Activated CD4-positive, alpha-beta T cell treated with anti-CD3 and anti-CD28 coated beads, Interleukin-2, amount 50 U/mL, for 48 hours (primary cell): ENCODE measurements at places on chromosomes 3 and 15.

DNA sequence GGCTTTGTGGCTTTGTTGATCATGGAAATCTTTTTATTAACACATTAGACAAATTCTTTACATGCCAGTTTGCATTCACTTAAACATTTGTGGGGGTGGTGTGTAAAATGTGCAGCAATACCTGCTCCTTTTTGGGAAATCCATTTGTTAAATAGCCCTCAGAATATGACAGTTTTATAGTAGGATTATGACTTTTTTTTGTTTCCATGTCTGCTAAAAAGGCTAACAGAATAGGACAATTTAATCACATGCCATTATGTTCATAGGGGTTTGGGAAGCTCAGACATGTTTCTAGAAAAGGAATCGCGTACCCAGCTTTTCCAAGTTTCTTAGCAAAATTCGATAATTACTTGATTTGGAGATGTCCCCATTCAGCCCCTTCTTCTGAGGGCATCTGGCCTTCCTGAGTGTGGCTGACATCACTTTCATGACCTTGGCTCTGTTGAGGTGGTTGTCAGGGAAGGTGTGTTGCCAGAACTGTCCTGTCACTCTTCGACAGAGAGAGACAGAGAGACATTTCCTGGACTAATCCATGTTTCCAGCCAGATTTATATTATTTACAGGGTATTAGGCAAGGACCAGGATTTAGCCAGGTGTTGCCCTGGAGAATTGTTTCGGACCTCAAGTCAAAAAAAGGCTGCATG lies 126.4 kb downstream of the PTPRG start:
- DNase-seq: no peak

DNA sequence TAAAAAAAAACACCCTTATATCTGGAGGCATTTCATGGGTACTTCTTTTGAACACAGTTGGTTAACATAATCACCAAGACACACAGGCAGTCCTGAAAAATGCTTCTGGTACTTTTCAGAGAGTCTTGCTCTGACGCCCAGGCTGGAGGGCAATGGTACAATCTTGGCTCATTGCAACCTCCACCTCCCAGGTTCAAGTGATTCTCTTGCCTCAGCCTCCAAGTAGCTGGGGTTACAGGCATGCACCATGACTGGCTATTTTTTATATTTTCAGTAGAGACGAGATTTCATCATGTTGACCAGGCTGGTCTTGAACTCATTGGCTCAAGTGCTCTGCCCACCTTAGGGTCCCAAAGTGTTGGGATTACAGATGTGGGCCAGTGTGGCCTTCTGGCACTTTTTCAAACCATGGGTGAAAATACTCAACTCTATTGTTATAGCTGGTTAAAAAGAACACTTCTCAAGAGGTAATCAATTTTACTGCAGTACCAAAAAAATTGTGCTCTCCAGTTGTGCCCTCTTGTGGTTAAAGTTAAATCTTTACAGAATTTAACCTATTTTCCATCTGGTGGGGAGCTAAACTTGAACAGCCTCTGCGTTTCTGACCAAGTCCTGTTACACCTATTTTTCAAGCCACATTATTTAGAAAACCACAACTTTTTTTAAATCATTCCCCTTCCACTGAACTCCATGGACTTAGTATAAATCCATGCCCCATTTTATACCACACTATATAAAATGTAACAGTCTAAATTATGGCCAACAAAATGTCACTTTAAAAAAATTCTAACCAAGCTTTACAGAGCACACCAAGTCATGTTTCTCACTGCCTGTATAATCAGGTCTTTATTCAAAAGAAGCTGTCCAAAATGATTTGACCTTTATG lies 1.2 kb upstream of the SNAPC5 start:
- no peak for DNase-seq

DNA sequence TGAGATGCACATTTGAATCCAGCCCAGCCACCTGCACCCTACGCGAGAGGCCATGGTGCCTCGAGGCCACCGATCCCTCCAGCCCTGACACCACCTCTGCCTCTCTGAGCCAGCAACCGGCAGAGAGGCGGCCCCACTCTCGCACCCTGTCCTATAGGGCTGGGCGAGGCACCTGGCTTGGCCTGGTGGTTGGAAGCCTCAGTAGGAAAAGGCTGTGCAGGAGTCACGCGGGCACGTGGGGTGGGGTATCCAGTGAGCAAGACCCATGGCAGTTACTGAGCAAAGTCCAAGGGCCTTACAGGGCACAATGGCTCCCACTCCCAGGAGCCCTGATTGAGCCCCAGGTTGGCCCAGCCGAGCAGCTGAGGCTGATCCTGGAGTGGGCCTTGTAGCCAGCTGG lies 12.4 kb upstream of the DUSP7 start:
- DNase-seq: no peak

DNA sequence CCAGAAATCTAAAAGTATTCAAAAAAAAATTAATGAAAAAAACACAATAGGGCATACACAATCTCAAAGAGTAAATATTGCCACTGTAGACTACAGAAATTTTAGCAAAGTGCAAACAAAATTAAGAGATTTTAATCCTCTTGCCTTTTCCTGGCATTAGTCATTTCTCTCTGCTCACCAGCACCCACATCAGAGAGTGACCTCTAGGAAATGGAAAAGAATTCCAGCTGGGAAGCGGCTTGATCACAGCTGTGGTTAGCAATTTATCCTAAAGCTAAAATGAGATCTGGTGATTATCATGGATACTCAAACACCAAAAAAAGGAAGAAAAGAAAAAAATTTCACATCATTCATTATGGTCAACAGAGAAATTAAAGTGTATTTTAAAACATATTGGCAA lies 7.5 kb downstream of the CSNK1G1 start:
- no peak for DNase-seq

- no peak for DNase-seq
These were observed 3.2 kb downstream of the XCR1 start for GRCh38 chr3:46024131-46024530.

DNA sequence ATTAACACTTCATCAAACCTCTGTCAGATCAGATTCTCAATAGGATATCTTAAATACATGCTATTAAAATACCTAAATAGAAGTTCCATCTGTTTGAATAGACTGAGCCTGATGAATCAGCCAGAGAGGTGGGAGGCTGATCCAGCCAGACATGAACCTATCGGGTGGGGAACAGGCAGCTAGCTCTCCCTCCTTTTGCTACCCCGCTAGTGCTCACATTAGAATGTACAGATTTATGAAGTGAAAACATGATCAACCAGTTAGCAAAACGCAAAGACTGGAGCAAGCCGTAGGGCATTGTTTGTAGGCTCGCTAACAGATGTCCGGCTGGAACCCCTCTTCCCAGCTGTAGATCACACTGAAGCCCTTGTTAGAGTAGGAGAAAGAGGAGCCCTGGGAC lies 54.4 kb downstream of the GTF2E1 start:
- DNase-seq: no peak

DNA sequence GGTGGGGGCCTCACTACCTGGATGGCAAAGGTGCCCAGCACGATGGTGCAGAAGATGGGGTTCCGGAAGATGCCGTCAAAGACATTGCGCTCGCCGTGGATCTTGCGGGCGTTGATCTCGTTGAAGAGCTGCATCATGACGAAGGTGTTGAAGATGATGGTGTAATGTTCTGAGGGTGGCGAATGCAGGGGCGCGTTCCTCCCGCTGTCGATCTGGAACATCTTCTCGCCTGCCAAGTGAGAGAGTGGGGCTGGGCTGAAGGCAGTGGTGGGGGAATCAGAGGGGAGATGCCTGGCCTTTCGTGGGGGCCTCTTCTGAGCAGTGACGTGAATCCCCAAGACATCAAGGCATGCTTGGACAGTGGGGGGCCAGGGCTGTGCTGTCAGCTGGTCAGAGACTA lies 19.6 kb upstream of the SEC13 start:
- DNase-seq: no peak

- no peak for DNase-seq
These were observed 8.1 kb upstream of the IGDCC3 start for GRCh38 chr15:65385870-65386258.

DNA sequence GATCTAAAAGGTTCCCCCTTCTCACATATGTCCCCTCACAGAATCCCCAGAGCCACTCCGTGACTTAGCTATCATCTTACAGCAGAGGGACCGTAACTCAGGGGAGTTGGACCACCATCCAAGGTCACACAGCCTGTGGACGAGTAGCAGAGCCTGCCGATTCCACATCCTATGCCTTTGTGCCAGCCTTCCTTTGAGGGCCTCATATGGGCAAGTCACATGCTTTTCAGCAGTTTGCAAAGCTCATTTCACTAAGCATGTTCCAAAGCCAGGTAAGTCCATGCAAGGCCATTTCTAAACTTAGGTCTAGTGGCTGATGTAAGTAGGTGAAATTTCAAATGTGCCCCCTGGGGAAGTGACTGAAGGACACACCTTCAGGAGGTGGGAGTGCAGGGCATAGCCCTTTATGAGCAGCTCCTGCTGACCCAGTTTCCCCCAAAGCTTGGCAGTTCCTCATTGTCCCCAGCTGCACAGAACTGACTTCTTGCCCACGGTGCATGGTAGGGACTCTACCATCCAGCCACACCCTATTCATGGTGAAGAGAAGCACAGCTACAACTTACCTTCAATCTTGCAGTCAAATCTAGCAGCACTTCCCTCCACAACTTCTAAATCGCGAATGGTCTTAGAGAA lies 33.3 kb upstream of the HACD2 start:
- DNase-seq: no peak
